NCI-H1105 (cell line): ENCODE measurements at places on chromosomes 11 and 22.

- no peak for DNase-seq
Measured at GRCh38 chr22:50018608-50019285, 6.2 kb upstream of the IL17REL start.

GRCh38 chr11:45318516-45318915, 32.4 kb upstream of the SYT13 start:
- no peak for DNase-seq

DNA sequence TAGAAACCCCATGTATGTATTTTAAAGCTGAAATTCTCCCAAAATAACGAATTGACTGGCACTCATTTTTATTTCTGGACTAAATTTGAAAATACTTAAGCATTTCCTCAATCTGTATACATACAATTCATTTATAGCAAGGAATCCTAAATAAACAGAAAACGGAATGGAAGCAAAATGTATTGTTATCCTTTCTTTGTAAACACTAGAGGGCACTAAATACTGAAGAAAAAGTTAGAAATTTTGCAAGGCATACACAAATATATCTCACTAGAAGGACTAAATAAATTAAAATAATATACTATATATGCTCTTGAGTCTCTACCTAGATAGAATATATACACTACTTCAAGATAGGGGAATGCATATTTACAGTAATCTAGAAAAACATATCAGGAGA, 23.1 kb upstream of the ANO5 start:
- peak; percentile 27 for DNase-seq

DNA sequence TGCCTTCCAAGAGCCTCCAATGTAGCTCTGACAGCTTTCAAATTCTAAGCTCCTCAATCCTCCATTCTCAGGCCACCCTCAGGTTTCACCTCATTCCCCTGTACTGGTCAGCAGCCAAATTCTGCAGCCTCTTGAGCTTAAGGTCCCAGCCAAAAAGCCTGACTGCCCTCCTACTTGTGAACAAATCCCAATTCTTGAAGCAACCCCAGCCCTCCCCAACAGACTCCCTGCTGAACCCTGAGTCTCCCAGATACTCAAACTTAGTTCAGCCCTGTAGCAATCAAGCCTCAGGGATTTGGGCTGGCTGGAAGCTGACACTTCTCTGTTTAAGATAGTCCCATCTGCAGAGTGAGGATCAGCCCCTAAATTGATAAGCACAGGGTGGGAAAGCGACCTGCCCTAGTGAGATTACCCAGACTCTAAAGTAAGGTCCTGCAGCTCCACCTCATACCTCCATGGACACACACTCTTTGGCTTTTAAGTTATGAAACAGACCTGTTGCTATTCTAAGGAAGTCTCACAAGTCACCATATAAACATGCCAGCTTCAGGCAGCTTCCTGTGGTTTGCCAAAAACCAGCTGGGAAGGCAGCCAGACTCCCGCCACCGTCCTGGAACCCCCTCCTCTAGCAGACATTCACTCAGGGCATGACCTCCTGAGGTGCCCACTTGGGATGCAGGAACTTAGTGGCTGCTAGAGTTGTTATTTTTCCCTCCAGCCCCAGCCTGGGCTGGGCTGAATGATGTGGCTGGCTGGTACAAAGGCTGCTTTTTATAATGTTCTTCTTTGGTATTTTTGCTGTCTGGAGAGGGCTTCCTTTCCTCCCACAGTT, 82.5 kb upstream of the PICALM start:
- DNase-seq = no peak

DNA sequence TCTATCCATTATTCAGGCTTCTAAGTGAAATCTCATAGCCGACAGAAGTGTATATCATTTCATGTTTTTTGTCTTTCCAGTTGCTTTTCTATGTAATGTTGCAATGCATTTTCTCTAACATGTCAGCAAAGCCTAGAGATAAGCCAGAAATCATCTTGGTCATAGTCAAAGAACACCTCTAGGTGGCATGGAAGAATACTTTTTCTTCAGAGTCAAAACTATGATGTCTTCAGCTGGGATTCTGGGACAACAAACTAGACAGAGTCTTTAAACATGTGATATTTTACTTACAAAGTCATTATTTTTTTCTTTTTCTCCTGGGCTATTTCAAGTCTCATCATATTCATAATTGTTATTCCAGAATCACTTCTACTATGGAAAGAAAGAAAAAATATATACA, 4.4 kb downstream of the GAS2 start:
- no peak for DNase-seq

GRCh38 chr11:109789901-109790300, 303.3 kb upstream of the ZC3H12C start:
- no peak for DNase-seq

GRCh38 chr22:47301820-47302475, 539.5 kb downstream of the TBC1D22A start:
- no peak for DNase-seq
